Central memory CD4-positive, alpha-beta T cell (primary cell): ENCODE measurements at places on chromosomes 4 and X.

DNA sequence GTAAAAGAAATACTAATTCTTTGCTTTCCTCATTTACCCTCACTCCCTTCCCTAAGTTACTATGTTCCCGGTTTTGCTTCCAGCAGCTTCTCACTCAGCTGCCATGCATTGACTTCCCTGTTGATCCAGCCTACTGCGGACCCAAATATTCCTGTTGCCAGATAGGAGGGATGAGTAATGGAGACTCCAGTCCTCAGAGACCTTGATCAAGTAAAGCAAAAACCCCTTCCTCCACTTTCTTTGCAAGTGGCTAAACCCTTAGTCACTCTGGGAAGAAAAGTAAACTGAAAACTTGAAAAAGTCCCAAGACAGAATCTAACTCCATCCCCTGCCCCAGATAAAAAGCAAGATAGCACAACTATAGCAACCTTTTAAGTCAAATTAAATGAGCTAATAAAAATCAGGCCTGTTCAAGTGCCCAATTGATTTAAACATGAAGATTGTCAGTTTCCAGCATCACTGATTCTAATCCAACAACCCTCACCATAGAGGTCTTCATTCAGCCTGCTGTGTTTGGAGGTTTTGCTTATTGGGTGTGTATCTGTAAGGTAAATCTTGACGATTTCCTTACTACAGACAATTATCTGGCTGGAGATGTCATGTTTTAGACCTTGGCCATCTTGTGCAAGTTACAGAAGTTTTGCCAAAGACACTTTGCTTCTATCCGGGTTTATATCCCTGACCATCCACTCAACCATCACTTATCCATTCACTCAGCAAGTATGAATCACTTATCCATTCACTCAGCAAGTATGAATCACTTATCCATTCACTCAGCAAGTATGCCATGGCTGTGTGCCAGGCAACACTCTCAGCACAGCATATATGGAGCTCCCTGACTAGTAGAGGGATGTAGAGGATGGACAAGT is 17.6 kb downstream of the FGFBP1 start:
- DNase-seq: no peak

DNA sequence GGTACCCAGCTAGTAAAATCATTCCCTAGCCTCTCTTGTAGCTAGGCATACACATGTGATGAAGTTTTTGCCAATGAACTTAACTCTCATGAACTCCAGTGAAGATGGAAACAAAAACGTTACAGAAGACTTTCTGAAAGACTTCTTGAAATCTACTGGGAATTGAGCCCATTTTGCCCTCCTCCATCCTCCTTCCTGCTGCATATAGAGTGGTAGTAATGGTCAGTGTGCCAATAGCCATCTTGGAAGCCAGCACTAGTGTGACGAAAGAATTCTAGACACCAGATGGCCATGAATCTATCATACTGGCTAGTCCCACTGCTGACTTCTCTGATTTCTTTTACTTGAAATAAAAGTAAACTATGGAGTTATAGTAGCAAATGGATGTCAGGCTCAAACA is 30.9 kb upstream of the PPA2 start:
- DNase-seq: no peak

DNA sequence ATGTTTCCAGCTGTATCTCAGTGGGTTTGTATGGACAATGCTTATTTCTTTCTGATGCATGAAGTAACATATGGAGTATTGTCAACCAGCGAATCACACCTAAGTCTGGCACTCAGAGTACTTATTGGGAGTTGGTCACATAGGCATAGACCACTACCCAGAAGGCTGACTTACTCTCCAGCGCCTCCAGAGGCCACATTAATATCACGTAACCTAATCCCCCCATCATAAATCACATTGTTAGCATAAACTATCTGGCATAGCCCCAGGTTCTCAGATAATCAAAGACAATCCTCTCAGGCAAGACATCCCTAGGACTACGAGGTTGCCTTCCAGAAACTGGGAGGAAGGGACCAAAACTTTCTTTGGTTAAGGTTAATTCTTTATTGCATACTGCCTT is 560.5 kb upstream of the PABPC4L start:
- no peak for DNase-seq

GRCh38 chr4:48483006-48483776 is at the start of gene SLC10A4:
SLC10A4 (plus strand) TSS chr4:48483343; CDS start chr4:48483562, 219 bp downstream.
- DNase-seq: no peak

- no peak for DNase-seq
These were observed 131.6 kb downstream of the EMCN start for GRCh38 chr4:100386270-100386669.

- DNase-seq: no peak
These were observed 27.3 kb upstream of the CDKN2AIP start for GRCh38 chr4:183416879-183417755.

DNA sequence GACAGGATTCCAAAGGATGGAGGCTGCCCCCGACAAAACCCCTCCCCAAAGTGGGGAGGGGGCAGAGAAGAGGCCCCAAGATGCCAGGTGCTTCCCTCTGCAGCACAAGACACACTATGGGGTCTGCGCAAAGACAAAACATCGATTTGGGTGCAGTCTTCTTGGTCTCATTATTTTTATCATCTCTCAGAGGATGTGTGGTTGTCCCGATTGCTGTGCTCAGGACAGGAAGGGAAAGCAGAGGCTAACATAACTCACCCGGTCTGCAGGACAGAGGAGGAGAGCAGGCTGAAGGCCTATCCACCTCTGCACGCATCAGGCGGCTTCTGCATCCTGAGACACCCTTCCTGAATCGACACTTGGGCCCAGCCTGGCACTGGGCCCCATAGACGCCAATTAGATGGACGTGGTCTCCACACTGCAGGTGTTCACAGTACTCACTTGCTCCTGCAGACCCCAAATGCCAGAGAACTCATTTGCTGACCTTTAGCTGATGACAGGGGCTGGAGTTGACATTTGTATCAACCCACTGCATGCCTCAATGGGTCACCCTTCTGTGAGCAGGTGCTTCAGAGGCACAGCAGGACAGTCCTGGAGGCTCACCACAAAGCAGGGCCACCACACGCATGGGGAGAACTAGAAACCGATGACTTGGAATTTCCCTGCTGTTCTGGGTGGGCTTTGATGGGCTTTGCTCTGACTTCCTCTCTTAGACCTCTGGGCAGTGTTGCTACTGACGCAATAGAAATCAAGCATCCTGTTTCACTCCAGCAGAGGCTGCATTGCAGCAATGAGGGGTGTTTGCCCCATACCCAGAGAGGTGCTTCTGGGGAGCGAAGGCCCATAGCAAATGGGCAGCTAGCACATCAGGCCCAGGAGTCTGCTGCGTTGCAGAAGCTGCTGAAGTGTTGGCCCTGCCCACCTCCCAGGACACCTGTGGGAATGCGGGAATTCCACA is 96.3 kb upstream of the ENPP6 start:
- DNase-seq: no peak

- no peak for DNase-seq
These were observed 153.5 kb downstream of the PCDH18 start for GRCh38 chr4:137378821-137379220.

GRCh38 chr4:17194586-17194985 is 296.1 kb upstream of the LDB2 start:
- DNase-seq: no peak

- no peak for DNase-seq
These were observed 331.5 kb upstream of the EMCN start for GRCh38 chr4:100849319-100849718.

DNA sequence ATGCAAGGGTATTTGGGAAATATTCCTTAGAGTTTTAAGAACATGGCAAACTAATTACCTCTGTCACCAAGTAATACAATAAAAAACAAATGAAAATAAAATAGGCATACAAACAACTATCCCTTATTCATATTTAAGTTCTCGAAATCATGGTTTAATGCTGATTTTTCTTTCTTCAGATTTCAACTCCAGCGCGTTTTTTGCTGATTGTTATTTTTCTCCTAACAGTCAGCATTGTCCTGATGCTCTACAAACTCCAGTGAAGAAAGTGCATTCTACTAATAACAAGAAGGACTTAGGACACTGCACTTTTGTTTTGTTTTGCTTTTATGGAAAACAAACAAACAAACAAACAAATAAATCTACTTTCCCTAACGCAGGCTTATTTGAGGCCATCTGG is 282.4 kb downstream of the FSTL5 start:
- DNase-seq: no peak

- DNase-seq: no peak
These were observed 497.3 kb upstream of the FRG1 start for GRCh38 chr4:189443341-189443740.

DNA sequence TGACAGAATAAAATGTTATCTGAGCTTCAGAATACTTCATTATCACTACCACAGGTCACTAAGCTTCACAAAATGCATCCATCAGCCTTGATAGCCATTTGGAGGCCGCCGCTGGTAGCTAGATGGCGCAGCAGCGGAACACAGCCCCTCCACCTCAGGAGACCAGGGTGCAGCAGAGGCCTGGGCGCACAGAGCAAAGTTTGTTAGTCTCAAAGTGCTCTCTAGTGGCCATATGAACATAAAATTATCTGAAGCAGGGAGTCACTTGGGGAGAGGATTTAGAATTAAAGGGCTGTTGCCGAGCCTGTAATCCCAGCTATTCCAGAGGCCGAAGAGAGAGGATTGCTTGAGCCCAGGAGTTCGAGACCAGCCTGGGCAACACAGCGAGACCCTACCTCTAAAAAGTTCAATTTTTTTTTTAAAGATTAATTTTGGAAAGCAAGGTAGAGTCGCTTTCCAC is 8.1 kb upstream of the DCTD start:
- DNase-seq: peak; percentile 47

DNA sequence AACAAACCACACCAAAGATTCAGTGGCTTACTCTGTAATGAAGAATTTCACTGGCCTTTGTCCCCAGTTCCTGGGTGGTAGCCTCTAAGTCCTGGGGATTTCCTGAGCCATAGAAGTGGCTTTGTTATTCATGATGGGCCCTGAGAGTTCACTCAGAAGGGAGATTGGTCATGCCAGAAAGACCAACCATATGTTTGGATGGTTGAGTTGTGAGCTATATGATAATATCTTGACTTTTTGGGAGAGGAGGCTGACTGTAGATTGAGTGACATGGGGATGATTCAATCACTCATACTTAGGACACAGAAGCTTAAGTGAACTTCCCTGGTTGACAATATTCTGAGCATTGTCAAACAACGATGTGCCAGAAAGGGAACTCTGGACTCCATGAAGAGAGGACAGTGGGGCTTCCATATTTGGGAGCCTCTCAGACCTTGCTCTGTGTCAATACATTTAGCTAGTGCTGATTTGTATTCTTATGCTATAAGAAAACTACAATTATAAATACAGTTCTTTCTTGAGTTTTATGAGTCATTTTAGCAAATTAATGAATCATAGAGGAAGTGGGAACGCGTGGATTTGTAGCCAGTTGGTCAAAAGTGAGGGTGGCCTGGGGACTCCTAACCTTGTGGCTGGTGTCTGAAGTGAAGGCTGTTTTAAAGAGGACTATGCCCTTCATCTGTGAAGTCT is 392.0 kb downstream of the GBA3 start:
- no peak for DNase-seq

DNA sequence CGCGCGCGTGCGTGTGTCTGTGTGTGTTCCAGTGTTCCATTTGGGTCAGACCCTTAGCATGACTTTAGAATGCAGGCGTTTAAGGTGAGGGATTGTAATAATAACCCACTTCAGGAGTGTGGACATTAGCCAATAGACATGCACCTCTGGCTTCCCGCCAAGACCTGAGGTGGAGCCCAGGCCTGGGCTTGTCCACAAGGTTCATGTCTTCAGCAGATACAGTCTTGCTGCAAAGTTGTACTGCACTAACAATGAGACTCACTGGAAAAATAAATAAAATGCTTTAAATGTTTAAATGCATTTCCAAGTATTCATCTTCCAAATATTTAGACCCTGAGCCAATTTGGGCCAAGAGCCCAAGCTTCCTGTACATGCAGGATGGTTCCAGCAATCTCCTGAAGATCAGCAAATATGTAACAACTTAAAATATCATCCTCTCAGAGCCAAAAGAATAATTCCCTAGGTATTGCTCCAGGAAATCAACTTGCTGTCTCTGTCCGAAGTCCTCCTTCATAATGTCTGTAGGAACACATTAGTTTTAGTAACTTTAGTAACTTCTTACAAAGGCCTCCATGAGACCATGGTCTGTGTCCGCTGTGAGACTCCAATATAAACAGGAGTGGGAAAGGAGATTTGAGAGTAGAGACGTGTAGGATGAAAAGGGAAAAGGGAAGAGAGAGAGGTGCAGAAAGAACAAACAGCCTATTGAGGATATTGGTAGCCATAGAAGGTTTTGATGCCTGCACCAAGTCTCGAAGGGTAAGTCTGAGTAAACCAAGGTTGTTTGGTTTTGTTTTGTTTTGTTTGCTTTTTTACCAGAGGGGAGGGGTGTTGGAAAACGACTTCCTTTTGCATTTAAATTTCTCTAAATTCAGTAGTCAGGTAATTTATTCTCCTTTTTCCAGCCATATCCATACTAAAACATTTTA is 98.5 kb upstream of the KLF3 start:
- no peak for DNase-seq

DNA sequence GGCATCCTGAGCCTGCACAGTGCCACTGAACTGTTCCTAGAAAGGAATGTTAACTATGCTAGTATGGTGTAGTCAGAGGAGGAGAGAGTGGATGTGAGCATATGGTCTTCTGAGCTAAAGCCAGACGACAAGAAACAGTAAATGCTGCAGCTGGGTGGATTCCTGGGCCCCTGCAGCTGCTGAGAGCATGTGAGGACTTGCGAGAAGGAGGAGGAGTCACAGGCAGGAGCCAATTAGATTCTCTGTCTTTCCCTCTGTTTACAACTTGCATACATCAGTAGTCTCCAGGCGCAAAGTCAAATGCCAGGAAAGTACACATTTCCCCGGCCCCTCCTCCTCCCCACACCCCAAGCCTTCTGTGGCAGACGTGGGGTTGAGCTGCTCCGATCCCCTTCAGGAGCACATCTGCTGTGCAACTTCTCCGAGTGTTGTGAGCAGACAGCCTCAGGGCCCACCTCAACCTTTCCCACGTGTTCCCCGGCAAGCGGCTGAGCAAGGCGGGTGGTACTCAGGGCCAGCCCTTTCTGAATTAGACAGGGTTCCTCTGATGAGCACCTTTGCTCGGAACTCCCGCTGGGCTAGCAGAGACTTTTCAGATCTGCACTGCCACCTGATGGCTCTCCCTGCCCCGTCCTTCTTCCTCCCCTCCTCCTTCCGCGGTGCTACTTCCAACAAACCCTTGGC is 108.7 kb upstream of the ATP6AP2 start:
- DNase-seq: no peak

DNA sequence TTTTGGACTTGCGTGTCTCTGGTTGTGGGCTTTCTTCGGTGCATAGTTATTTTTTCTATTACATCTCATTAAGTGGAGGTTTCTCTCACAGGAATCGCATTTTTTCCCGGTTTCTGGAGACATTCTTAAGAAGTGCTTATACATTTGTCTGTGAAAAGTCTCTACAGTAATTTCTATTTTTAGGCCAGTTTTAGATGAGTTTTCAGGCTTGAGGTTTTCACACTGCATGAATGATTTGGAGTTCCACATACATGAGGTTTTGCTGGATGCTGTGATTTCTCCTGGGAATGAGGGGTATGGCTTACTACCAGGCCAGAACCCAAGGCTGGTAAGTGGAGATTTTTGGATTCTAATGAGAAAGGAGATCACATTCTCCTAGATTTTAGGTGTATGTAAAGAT is 422.6 kb upstream of the SLIT2 start:
- DNase-seq: no peak
